Stimulated activated CD8-positive, alpha-beta memory T cell treated with anti-CD3 and anti-CD28 coated beads, Interleukin-15, amount 100 ng/mL, for 24 hours (primary cell): ENCODE measurements at places on chromosomes 5 and 9.

GRCh38 chr5:102800427-102800826 is 45.3 kb downstream of the PAM start:
- no peak for DNase-seq

DNA sequence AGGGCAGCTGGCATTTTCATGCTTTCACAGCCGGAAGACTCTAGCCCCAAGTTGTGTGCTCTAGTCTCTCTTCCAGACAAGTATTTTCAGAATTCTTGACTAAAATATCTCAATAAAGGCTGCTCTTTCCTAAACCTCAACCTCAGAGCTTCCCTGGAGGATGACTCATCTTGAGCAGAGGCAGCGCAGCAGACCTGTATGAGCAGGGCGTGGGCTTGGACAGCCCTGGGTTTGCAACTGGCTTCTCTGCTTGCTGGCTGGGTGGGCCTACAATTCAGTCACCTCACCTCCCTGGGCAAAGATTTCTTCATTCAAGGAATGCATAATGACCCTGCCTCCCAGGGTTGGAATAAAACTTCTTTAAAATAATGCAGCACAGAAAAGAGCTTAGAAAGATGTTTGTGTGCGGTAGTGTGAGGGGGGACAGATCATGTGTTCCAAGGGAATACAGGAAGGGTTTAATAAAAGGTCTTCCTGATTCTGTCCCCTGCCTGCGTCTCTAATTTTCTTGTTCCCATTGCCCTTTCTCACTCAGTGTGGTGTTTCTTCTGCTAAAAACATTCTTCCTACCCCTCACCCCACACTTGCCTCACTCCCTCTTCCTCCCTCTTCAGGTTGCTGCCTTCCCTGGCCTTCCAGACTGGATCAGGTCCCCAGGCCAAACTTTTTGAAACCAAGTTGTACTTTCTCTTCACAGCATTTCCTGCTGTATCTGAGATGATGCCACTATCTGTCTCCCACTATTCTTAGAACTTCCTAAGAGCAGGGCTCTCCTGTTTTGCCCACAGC is 39.4 kb upstream of the MAP1B start:
- DNase-seq = no peak

DNA sequence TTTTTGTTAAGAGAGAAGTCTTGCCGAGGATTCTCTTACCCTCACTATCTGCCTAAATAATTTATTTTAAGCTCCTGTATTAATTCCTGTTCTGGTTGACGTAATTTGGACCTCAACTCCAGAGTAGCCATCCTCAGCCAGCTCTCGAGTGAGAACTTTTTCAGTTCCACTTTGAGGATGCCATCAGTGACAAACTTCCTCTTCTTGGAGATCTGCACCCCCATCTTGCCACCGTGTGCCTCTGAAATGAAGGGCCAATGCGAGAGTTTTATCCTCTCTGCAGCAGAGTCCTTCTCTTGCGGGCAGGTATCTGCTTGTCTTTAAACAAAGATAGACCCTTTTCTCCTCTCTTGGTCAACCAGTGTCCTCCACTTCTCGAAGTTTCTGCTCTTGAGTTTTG is 19.5 kb upstream of the TMEM174 start:
- DNase-seq = no peak

GRCh38 chr5:10632110-10632761 is 68.4 kb downstream of the ANKRD33B start:
- peak; percentile 20 for DNase-seq

DNA sequence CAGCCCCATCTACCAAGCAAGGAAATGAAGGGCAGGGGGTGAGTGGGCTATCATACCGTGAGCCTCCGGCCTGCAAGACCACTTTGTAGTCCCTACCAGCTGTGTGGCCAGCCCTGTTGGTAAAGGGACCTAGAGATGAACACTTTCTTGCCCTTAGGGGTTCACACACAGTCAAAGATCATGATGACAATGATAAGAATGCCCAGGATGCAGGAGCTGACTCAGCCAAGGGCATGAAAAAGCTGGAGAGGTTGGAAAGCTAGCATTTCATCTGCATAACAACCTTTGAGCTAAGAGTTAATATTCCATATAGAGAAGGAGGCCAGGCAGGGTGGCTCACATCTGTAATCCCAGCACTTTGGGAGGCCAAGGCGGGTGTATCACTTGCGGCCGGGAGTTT is 19.2 kb upstream of the FGFR4 start:
- no peak for DNase-seq

GRCh38 chr5:44364097-44364496 is 25.1 kb downstream of the FGF10 start:
- DNase-seq = no peak
